ENCODE measurements at places on chromosomes 3 and 15.
A peak's percentile ranks its signal among the peaks of the same experiment; 100 is the strongest.

- no peak for DNase-seq
These were observed 85.6 kb upstream of the PIAS1 start for GRCh38 chr15:67968564-67968963.

DNA sequence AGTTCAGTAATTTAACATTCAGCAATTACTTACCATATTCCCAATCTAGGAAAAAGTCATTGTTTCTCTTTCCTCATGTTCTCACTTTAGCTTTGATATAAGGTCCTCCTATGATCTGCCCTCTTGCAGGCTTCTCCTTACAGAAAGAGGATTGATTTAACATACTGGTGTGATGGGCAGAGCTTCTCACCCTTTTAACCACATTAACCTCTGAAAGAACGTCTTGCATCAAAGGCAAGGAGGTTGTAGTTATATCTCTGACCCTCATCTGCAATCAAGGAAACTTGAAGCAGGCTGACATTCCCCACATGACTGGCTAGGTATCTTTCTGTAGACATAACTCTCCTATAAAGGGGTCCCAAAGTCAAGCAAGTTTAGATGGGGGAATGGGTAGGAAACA is 39.5 kb downstream of the BTLA start:
- DNase-seq = no peak

DNA sequence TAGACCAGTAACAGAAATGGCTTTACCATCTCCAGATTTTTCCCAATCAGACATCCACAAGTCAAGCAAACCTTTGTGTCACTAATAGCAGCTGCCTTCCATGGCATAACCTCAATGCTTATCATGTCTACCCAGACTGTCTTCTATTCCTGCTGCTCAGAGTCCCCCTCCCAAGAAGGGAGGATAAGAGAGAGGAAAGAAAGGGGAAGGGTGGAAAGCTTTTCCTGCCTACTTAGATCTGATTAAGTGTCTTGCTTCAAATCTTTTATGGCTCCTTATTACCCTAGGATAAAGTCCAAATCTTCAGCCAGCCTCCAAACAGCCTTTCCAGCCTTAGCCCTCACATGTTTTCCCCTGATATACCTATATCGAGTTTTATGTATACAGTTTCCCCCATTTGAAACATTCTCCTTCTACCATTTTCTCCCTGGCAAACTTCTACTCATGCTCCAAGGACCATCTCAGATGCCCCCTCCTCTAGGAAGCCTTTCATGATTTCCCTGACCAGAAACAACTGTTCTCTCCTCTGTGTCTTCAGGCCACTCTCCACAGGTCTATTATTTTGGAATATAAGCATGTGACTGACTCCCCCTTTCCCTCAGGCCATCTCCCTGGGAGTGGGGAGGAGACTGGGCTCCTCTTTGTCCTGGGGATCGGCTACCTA is 7.9 kb upstream of the SSUH2 start:
- DNase-seq = no peak

- DNase-seq = no peak
These were observed 246.2 kb downstream of the PLCL2 start for GRCh38 chr3:17130956-17131355.

DNA sequence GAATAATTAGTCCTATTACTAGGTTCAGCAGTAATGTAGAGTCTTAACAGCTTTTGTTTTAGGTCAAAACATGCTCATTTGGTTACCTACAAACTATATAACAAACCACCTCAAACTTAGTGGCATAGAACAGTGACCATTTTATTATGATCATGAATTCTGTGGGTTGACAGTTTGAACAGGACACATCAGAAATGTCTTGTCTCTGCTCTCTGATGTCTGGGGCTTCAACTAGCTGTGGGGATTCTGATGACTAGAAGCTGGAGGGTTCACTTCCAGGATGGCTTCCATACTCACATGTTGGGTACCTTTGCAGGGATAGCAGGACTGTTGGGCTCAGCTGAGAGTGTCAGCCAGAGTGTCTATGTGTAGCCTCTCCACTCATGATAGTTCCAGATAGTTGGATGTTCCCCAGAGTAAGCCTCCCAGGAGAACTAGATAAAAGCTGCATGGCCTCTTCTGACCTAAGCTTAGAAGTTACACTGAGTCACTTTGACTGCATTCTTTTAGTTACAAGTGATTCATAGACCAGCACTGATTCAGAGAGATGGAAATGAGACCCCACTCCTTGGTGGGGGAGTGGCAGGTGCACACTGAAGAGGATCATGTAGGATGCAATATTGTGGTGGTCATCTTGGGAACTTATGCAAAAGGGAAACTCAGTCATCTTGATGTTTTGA is 32.6 kb downstream of the PLCL2 start:
- peak; percentile 66 for DNase-seq

- DNase-seq = no peak
These were observed 47.8 kb upstream of the CGNL1 start for GRCh38 chr15:57328479-57328878.

DNA sequence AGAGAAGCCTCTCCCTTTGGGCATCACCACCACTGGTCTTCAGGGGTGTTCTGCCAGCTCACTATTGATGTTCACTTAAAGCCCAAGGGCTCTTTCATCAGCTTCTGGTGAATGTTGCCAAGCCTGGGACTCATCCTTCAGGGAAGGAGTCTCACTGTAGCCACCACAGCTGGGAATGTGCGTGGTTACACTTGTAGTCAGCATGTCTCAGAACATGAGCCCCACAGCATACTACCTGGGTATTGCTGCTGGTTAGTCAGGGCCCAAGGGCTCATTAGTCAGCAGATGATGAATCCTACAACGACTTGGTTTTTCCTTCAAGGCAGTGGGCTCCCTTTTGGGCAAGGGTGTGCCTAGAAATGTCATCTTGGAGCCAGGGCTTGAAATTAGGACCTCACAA is 412.9 kb downstream of the VGLL3 start:
- DNase-seq = no peak

DNA sequence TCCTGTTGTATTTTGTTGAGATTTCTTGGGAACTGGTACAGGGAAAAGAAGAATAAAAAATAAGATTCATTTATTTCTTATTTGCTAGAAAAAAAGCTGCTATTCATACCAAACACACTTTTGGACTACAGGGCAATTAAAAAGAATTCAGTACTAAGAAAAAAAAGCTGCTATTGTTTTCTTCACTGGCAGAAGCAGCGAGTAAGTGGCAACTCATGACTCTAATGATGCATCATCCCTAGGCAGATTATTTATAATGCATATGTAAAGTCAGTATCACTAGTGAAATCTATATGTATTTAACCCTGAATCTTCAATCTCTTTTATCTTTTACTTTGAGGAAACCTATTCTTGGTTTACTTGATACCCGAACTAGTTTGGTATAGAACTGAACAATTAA is 15.2 kb downstream of the PFN2 start:
- DNase-seq = peak; percentile 38

DNA sequence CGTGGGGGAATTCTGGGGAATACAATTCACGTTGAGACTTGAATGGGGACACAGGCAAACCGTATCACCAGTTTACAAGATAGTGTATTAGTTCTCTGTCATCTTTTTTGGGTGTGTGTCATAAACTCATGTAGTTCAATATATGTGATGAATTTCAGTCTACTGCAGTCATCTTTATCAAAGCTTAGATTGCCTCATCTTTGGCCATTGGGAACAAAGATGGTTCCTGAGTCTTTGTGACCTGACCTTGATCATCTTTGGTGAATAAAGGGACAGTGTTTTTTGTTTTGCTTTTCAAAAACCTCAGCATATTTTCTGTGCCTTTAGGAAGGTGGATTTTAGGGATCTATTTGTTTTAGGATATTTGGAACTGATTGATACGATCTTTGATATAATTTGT is 23.3 kb downstream of the LRCH3 start:
- no peak for DNase-seq

DNA sequence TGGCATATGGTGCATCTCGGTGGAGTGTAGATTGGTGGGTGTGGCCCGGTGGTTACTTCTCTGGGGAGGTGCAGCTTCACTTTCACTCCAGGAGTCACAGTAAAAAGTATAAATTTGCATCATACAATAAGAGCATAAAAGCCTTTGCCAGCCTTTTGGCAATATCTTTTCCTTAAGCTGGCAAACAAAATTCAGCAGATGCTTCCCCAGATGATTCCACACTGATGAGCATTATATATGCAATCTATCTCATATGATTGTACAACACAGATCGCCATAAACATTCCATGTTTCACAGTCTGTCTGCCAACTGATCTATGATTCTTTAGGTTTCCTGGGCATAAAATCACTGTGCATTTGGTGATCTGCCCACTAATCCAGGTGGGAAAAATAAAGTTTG is 120.2 kb upstream of the ALCAM start:
- no peak for DNase-seq

DNA sequence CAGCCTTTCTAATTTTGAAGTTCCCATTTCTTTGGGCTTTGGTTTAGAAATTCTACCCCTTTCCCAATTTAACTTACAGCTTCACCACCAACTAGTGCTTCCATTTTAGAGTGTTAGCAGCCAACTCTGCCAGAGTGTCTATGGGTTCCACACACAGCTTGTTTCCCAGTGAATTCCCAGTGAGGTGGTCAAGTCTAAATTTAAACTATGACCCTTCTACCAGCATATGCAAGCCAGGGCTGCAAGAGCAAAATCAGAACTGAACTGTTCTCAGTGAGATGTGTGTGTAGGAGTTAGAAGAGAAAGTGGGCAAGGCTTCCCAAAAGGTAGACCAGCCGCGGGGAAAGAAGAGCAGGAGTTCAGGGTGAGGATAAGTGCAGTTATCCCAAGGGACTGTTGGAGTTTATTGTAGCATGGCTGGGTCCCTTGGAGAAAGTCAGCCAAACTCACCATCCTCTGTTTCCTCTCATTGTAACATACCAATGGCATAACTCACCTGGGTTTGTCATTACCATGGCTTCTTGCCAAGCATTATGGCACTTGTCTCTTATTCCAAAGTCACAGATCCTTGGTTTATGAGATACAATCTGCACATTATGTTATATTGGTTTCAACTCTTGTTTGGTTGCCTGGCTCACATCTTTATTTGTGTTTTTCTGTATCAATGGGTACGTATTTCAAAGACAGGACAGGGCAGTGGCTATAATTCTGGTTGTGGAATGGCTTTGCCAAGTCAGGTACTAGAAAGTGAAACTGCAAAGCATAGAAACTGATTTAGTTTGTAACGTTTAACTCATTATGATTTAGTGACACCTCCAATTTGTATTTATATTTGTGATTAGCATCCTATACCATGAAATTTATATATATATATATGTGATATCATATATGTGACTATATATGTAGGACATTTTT is 130.2 kb upstream of the UMPS start:
- DNase-seq = no peak

- DNase-seq = no peak
These were observed 8.0 kb downstream of the ZBBX start for GRCh38 chr3:167372138-167372537.

Data from fibroblast of mammary gland (primary cell).